Vagina (tissue), 2 donors: ENCODE measurements at places on chromosomes 2 and 18. TPM values are rescaled to one million over a fixed set of nuclear protein-coding genes. Genes with fewer than 3 reads are reported as not detected.

The CDH2 gene
- total RNA-seq: 3.7 TPM

The RAPGEF4 gene
- 18.4 TPM for total RNA-seq

The RAPH1 gene
- total RNA-seq: 22.6 TPM

The RNU2-63P gene
- total RNA-seq: not detected

The NLRC4 gene
- total RNA-seq: 0.74 TPM

The GALNT13 gene
- total RNA-seq: 0.25 TPM

The TNFRSF11A gene
- total RNA-seq: 3.9 TPM

GRCh38 chr2:175010848-175011254 is 5.7 kb upstream of the CHN1 start:
- no peaks in the 10 kb centered on the region for H3K27me3 ChIP-seq
- H3K27ac ChIP-seq: no peak overlapping the region
- no peak overlapping the region for H3K4me3 ChIP-seq

DNA sequence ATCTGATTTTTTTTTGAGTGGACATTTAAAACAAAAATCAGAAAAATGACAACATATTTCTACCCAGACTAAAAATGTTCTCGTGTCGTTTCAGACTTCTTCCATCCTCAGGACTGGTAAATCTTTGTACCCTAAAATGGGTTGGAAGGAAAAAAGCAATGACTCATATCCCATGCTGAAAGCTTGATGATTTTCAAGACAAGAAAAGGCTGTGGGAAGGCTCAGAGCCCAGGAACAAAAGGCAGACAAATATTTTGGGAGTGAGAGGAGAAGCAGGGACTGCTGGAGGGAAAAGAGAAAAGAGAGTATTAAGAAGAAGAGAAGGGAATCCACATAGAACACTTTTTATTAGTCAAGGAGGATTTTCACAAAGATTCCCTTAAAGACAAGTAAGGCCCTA is 77.1 kb upstream of the CTAGE1 start:
- H3K4me3 ChIP-seq: no peak overlapping the region
- peaks cover 6% of the 10 kb centered on the region for H3K4me1 ChIP-seq
- no peak overlapping the region for H3K27ac ChIP-seq
- H3K27me3 ChIP-seq: no peaks in the 10 kb centered on the region
- DNase-seq: no peak

DNA sequence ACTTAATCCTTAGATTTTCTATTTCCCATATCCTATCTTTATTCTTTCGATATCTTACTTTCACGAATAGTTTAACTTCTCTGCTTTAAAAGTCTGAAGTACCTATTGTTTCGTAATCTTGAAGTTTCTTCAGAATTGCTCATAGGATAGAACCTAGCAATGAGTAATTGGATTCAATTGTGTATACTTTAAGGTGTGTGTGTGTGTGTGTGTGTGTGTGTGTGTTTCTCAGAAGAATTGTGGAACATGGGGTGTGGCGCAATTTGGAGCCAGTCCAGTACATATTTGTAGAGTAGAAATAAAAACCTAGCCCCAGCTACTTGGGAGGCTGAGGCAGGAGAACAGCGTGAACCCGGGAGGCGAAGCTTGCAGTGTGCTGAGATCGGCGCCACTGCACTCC is 897.6 kb downstream of the BCL11A start:
- H3K4me1 ChIP-seq: no peaks in the 10 kb centered on the region
- H3K36me3 ChIP-seq: no peaks in the 10 kb centered on the region
- no peak overlapping the region for H3K4me3 ChIP-seq
- no peak for DNase-seq
- no peak overlapping the region for H3K27ac ChIP-seq

- H3K4me1 ChIP-seq: peaks cover 82% of the 10 kb centered on the region
- H3K27me3 ChIP-seq: no peaks in the 10 kb centered on the region
- DNase-seq: no peak
Measured at GRCh38 chr2:54570925-54571694, 115.0 kb downstream of the SPTBN1 start.

DNA sequence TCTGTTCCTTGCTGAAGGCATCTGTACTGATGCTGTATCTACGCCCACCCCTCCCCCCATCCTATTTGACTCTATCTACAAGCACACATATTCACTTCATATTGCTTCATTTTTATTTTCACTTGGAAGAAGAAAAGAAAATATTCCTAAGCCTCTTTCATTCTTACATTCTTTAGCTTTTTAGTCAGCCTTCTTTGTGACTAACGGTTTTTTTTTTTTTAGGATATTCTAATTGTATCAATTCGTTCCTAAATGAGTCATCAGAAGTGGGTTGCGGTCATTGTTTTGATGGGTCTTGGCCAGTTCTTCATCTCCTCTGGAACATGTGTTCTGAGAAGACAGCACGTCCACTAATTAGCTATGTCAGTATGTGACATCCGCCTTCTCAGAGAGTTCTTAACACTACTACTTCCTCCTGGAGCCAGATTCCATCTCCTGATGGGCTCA is 88.7 kb downstream of the MYO1B start:
- peaks cover 19% of the 10 kb centered on the region for H3K4me1 ChIP-seq
- H3K27me3 ChIP-seq: no peaks in the 10 kb centered on the region
- DNase-seq: no peak
- H3K36me3 ChIP-seq: no peaks in the 10 kb centered on the region

- no peak overlapping the region for H3K4me3 ChIP-seq
- no peaks in the 10 kb centered on the region for H3K27me3 ChIP-seq
- H3K27ac ChIP-seq: no peak overlapping the region
- no peaks in the 10 kb centered on the region for H3K36me3 ChIP-seq
- no peaks in the 10 kb centered on the region for H3K4me1 ChIP-seq
Measured at GRCh38 chr2:37886745-37887144, 38.3 kb upstream of the RMDN2 start.

DNA sequence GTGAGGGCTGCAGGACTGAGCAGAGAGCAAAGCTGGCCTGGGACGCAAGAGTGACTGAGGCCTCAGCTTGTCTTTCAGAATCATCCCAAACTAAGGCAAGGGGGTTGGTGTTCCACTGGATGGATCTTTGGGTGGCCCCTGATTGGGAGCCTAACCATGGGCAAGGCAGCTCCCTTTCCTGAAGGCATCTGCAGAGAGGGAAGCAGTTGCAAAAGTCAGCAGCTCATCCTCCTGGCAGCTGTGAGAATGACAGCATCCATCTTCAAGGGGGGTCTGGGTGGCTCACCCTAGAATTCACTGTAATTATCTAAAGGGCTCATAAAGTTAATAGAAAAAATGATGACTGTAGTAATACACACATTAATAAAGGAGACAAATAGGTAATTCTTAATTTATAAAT is 46.5 kb upstream of the RAB31 start:
- H3K4me3 ChIP-seq: no peak overlapping the region
- H3K27ac ChIP-seq: no peak overlapping the region
- no peaks in the 10 kb centered on the region for H3K36me3 ChIP-seq
- DNase-seq: peak; percentile 40

GRCh38 chr2:127482031-127482430 is 44.3 kb downstream of the IWS1 start:
- no peaks in the 10 kb centered on the region for H3K4me1 ChIP-seq
- H3K36me3 ChIP-seq: no peaks in the 10 kb centered on the region
- DNase-seq: no peak

DNA sequence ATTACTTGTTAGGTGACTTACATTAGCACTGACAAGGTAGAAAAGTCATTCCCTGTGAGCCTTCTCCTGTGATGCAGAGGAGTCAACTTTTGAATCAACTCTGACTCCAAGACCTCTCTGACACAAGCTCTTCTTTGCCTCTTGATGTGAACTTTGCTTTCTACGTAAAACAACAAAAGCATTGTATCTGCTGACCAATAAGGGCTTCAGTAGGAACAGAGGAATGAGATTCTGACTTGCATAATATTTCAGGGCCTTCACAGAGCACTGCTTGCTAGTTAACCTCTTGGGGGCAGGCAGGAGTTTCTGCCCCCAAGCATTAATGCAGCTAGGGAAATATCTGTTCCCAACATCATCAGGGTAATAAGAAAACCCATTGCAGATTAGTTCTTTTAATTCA is 791.5 kb downstream of the BCL11A start:
- no peak overlapping the region for H3K4me3 ChIP-seq
- H3K36me3 ChIP-seq: no peaks in the 10 kb centered on the region
- no peak overlapping the region for H3K27ac ChIP-seq

DNA sequence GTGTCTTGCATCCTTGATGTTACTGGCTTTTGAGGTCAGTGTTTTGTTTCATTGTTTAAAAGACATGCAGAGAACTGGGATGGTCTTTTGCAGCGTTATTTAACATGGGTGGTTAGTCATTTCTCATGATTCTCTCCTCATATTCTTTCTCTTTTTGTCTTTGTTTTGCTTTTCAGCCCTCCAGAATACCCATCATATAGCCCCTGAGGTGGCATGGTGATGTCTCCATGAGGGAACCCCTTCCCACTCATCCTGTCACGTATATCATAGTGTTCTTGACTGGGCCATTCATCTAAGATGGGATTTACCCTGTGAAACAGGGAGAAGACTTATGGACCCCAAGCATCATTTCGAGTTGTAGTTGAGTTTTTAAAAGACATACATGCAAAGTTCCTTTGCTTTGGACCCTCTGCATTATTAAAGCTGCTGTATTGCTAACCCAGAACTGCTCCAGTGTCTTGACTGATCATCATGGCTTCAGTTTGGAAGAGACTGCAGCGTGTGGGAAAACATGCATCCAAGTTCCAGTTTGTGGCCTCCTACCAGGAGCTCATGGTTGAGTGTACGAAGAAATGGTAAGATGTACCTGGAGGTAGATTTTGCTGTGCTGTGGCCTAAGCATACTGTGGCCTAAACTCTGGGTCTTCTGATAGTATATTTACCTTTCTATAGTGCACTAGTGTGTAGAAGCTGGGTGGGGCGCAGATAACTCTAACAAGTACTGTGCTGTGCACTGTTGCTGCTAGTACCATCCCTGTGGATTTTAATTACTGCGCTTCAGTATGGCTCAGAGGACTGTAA is 1.4 kb downstream of the EHBP1 start:
- peak overlapping the region; percentile 86 for H3K4me3 ChIP-seq
- no peaks in the 10 kb centered on the region for H3K36me3 ChIP-seq
- DNase-seq: no peak
- H3K4me1 ChIP-seq: peaks cover 59% of the 10 kb centered on the region
- no peaks in the 10 kb centered on the region for H3K27me3 ChIP-seq

GRCh38 chr18:76506395-76506794 is 11.4 kb upstream of the ZNF516 start:
- H3K27ac ChIP-seq: no peak overlapping the region
- H3K27me3 ChIP-seq: no peaks in the 10 kb centered on the region
- H3K36me3 ChIP-seq: no peaks in the 10 kb centered on the region
- H3K4me3 ChIP-seq: no peak overlapping the region
- no peaks in the 10 kb centered on the region for H3K4me1 ChIP-seq

DNA sequence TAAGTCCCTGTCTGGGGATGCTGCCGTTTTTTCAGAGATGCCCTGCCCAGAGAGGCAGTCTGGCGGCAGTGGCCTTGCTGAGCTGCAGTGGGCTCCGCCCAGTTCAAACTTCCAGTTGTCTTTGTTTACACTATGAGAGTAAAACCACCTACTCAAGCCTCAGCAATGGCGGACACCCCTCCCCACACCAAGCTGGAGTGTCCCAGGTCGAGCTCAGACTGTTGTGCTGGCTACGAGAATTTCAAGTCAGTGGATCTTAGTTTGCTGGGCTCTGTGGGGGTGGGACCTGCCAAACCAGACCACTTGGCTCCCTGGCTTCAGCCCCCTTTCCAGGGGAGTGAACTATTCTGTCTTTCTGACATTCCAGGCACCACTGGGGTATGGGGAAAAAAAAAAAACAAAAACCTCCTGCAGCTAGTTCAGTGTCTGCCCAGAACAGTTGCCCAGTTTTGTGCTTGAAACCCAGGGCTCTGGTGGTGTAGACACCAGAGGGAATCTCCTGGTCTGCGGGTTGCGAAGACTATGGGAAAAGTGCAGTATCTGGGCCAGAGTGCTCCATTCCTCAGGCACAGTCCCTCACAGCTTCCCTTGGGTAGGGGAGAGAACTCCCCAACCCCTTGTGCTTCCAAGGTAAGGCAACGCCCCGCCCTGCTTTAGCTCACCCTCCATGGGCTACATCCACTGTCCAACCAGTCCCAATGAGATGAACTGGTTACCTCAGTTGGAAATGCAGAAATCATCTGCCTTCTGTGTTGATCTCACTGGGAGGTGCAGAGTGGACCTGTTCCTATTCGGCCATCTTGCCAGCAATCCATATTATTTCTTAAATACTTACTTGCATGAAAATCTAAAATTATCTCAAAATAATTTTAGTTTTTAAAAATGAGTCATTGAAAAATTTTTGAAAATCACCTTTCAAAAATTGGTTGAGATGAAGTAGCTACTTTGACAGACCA is 338.0 kb downstream of the OSR1 start:
- no peaks in the 10 kb centered on the region for H3K36me3 ChIP-seq
- no peak overlapping the region for H3K4me3 ChIP-seq
- H3K27ac ChIP-seq: no peak overlapping the region
- DNase-seq: no peak

DNA sequence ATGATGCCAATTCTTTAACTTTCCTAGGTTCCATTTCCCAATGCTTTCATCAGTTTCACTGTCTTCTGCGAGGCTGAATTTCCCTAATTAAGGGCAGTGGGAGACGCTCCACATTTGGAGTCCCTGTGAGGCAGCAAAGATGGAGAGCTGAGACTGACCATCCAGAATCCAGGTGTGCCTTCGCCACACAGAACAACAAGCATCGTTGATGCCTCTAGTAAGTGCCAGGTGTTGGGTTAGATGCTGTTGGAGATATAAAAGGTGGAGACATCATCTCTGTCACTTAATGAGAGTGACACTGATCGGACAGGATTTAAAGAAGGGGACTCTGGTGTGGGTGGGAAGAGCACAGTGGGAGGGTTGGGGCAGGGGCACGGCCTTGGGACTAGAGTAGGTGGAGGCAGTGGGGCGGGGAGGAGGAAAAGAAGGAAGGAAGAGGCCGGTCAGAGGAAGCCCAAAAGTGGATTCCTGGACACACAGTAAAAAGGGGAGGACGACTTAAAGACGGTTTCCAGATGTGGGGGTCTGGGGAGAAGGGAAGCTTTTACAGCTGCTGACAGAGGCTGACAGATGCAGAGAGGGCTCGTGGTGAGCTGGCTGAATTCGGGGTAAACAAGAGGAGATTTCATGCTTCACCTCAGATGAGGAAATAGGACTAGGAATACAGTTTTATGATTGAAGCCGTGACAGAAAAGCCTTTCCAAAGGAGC is 113.0 kb downstream of the BCL2 start:
- no peak overlapping the region for H3K4me3 ChIP-seq
- H3K27ac ChIP-seq: no peak overlapping the region
- H3K27me3 ChIP-seq: no peaks in the 10 kb centered on the region
- H3K36me3 ChIP-seq: no peaks in the 10 kb centered on the region
- DNase-seq: no peak

DNA sequence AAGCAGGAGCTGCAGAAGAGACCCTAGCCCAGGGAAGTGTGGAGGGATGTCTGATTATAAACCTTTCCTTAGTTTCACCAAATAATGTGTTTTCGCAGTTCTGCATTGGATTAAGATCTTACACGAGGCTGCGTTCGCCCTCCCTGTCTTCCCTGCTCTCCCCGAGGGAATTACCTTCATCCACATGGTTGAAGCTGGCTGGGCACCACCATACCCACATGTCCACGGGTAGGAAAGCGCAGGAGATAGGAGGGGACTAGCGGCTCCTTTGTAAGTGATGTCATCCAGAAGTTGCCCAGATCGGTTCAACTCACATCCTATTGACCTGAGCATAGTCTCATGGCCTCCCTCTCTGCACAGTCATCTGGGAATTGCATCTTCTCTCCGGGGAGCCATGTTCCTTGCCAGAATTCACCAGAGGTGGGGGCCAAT is 1.1 kb downstream of the TTL start:
- peak overlapping the region; percentile 79 for H3K27ac ChIP-seq
- no peaks in the 10 kb centered on the region for H3K36me3 ChIP-seq
- H3K4me1 ChIP-seq: peaks cover 18% of the 10 kb centered on the region
- H3K4me3 ChIP-seq: peak overlapping the region; percentile 73
- no peaks in the 10 kb centered on the region for H3K27me3 ChIP-seq
- DNase-seq: no peak

- no peak overlapping the region for H3K27ac ChIP-seq
- H3K4me3 ChIP-seq: no peak overlapping the region
- no peaks in the 10 kb centered on the region for H3K4me1 ChIP-seq
- DNase-seq: no peak
Measured at GRCh38 chr18:11310476-11311086, 161.2 kb upstream of the PIEZO2 start.
